Type B pancreatic cell (in vitro differentiated cells): ENCODE measurements at places on chromosomes 6 and 20. TPM values are rescaled to one million over a fixed set of nuclear protein-coding genes. Genes with fewer than 3 reads are reported as not detected.

GRCh38 chr6:54286141-54286540, 22.1 kb upstream of the TINAG start:
- no peak for DNase-seq

- DNase-seq = no peak
Measured at GRCh38 chr6:71642120-71642519, 244.2 kb upstream of the RIMS1 start.

GRCh38 chr6:146304181-146304580, 239.5 kb upstream of the RAB32 start:
- no peak for DNase-seq

- DNase-seq = no peak
Measured at GRCh38 chr6:137390334-137390733, 103.9 kb downstream of the OLIG3 start.

GRCh38 chr20:35320396-35321126, 28.3 kb upstream of the FAM83C start:
- no peak for DNase-seq

GRCh38 chr6:73585566-73586415, 65.0 kb upstream of the EEF1A1 start:
- DNase-seq = no peak

GRCh38 chr6:82361631-82362030, 2.0 kb upstream of the TPBG start:
- DNase-seq = no peak

DNA sequence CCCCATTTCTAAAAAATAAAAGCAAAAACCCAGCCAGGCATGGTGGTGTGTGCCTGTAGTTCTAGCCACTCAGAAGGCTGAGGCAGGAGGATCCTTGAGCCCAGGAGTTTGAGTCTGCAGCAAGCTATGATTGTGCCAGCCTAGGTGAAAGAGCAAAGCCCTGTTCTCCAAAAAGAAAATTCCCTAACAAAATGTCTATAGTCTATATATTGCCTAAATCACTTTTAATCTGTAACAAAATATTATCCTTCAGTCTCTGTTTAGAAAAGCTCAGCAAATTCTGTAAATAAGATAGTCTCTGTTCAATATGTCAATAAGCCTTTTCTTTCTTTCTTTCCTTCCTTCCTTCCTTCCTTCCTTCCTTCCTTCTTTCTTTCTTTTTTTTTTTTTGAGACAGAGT, 75.8 kb upstream of the ZFP64 start:
- DNase-seq = no peak

NKAPL gene
- 0.55 TPM in 1 of 2 replicates, not detected in the other for total RNA-seq

- DNase-seq = no peak
Measured at GRCh38 chr20:23153696-23154341, 67.7 kb upstream of the CD93 start.

TRAPPC3L gene
- 0.27 and 0.31 TPM in 2 replicates for total RNA-seq

- no peak for DNase-seq
Measured at GRCh38 chr6:131321589-131321988, 186.3 kb downstream of the AKAP7 start.

PRR18 gene
- total RNA-seq = 0.80 and 1.5 TPM in 2 replicates

DNA sequence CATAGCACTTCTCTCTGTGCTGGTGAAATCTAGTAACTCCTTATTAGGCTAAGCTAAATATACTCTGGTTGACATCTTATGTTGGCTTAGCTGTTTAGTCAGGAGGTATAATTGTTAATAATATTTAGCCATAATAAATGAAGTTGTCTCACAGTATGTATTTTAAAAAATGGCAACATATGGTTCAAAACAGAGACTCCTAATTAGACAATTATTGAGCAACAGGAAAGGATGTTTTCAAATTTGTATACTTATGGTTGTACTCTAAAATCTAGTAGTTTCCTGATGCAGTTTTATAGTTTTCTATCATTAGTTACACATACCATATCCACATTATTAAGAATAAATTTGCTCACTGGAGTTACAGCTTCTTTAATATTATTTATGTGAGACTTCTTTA, 150.2 kb downstream of the BCKDHB start:
- no peak for DNase-seq

GRCh38 chr6:92126983-92127382, 1292.4 kb downstream of the EPHA7 start:
- DNase-seq = no peak

TSPO2 gene
- not detected in 2 replicates for total RNA-seq

HEY2 gene
- 10.0 and 11.3 TPM in 2 replicates for total RNA-seq

- peak; percentile 51 for DNase-seq
Measured at GRCh38 chr6:167787896-167788562, 38.7 kb upstream of the AFDN start.

DNA sequence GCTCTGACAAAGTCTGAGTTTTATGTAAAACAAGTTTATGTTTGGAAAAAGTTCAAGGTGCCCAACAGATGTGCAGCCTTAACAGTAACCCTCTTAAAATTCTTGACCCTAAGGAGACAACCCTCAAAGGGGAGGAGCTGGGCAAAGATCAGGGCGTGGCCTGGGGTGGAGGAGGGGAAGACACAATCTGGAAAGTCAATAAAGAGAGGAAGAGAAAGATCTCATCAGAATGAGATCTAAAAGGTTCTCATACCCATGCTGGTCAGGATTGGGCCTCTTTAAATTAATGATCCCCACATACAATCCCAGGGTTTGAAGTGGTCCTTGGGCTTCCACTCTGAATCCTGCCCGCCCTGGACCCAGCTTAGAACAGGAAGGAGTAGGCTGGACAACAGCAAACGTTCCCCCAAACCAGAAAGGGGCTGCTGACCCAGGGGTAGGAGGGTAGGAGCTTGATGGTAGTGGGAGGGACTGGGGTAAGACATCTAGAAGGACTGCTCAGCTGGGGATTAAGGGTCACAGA, 33.0 kb downstream of the FOXP4 start:
- no peak for DNase-seq

- DNase-seq = no peak
Measured at GRCh38 chr6:138229663-138230179, 11.4 kb upstream of the PBOV1 start.

DNA sequence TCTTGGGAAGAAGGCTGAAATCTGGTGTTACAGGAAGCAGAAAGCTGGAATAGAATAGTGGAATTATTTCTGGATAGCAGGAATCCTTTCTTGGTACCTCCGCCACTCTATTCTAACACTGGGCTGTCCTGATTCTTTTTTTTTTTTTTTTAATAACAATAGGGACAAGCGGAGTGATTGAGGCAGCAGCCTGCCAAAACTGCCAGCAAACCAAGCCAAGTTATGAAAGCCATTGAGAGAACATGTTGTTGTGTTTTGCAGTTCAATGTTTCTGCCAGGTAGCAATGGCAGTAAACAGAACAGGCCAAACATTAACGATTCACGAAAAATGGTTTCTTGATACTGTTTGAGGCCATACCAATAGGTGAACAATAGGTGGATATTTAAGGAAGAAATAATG, 47.1 kb downstream of the SLC26A8 start:
- DNase-seq = no peak

ULBP2 gene
- total RNA-seq = 1.4 TPM in 1 of 2 replicates, not detected in the other

DNA sequence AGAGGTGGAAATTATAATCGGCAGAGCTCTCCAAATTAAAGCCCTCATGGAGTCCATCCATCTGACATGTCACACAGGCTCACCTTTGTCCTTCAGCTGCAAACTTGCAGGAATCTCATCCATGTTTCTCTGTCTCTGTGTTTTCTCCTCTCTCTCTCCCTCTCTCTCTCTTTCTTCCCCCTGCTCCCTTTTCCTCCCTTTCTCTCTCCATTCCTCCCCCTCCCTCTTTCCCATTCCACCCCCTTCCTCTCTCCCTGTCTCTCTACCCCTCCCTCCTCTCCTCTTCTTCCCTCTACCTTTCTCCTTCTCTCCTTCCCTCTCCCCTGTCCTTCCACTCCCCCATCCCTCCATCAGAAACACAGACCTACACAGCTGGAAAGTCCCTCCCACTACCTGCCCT, 6.8 kb downstream of the NCR2 start:
- DNase-seq = no peak

DNA sequence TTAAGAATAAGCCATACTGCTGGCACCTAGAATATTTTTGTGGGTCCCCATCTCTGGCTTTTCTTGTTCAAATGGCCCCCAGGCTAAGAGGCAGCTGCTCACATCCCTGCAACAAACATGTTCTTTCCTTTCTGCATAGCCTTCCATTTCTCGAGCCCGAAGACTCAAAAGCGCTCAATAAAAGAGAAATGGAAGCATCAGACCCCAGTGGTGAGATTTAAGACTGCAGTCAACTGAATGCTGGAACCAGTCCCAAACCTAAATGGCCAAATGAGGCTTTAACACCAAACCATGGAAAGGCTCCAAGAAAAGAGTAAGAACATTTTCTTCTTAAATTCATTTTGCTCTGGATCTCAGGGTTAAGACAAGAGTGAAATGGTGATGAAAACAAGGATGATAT, 122.1 kb upstream of the TRAF3IP2 start:
- no peak for DNase-seq

- no peak for DNase-seq
Measured at GRCh38 chr6:35154262-35154661, 13.1 kb upstream of the TCP11 start.

TRDN gene
- 0.34 and 1.3 TPM in 2 replicates for total RNA-seq

- DNase-seq = no peak
Measured at GRCh38 chr6:2596222-2596621, 154.5 kb downstream of the MYLK4 start.
